NCI-H2029 treated with DMSO at 0.1 percent for 48 hours (cell line): ENCODE measurements at places on chromosomes 11 and 22.

DNA sequence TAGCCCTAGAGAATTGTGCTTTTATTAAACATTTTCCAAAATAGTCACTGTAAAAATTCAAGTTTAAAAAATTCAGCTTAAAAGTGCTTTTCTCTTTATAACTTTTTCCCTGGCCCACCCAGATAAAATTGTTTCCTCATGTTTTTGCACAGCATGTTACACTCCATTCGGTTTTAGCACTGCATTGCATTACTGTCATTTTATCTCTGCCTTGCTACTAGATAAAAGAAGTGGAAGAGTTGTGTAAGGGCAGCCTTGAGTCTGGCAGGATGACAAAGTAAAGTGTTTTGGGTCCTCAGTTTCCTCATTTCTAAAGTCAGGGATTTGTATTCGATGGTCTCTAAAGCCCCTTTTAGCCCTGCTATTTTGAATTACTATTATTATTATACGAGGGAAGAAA lies 99.8 kb downstream of the ATM start:
- no peak for DNase-seq

DNA sequence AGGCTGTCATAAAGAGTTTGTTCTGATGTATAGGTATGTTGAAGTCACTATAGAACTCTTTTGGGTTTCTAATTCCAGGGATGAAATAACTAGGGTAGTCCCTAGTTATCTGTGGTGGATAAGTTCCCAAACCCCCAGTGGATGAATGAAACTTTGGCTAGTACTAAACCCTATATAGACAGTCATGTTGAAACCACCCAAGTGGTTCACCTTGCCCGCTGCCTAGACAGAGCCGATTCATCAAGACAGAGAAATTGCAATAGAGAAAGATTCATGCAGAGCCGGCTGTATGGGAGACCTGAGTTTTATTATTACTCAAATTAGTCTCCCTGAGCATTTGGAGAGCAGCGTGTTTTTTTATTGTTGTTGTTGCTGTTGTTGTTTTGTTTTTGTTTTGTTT lies 23.8 kb upstream of the NUCB2 start:
- DNase-seq: no peak

GRCh38 chr22:33302049-33302545 lies 243.9 kb upstream of the SYN3 start:
- DNase-seq: peak; percentile 31

DNA sequence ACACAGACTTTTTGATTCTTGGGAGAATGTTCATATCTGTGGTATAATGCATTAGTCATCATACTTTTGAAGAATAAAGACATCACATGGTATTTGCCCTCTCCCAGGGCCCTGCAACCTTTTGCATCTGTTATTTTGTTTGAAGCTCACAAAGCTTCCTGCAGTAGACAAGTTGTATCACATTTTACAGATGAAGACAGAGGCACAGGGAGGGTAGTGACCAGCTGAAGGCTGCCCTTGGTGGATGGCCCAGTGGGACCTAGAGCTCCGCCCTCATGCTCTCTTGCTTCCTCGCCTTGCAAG lies 66.4 kb downstream of the UBASH3B start:
- no peak for DNase-seq

GRCh38 chr22:22930571-22931556 lies 43.2 kb downstream of the IGLL5 start:
- no peak for DNase-seq

DNA sequence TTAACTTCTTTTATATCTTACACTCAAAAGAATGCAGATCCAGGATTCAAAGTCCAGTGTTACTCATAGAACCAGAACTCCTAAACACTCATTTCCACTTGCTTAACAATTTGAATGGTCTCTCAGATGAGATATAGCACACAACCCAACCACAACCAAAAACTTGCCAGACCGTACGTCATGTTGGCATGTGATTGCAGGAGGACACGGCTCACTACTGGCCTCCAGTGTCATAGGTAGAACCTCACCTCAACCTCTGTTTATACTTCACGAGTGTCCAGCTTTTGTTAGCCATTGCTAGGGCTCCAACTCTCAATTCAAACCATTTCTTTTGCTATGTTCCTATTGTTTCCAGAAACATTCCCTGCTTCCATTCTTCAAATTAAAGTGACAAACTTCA lies 58.5 kb upstream of the PDGFD start:
- no peak for DNase-seq

DNA sequence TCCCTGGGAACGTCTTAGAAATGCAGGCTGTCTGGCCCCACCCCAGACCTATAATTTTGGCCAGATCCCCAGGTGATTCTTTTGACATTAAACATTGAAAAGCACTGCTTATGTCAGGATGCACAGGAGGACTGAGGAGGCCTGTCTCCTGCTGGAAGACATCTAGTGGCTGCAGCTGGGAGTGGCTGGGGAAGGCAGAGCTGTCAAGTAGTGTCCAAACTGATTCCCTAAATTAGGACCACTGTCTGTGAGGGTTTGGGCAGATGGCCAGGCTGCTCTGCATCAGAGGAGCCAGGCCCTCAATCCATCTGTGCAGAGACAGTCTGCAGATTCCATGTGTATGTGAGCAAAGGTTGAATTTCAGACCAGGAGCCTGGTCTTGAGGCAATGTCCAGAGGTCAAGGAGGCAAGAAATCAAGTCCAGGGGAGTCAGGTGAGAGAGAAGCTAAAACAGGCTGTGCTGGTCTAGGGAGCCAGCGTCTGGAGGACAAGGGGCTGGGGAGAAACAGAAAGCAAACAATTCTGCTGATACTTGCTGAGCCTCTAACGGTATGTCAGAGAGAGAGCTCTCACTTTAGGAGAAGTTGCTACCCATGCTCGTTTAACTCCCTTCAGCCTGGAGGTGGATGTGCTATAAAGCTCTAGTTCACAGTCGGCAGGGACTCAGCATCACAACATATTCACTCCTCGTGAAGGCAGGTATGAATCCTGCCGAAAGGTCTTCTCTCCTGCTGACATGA lies 15.3 kb upstream of the SYTL2 start:
- DNase-seq: no peak

- DNase-seq: no peak
Observed at GRCh38 chr11:111452146-111452545, 60.0 kb downstream of the BTG4 start.

GRCh38 chr11:115284773-115285172 lies 219.4 kb downstream of the CADM1 start:
- no peak for DNase-seq

DNA sequence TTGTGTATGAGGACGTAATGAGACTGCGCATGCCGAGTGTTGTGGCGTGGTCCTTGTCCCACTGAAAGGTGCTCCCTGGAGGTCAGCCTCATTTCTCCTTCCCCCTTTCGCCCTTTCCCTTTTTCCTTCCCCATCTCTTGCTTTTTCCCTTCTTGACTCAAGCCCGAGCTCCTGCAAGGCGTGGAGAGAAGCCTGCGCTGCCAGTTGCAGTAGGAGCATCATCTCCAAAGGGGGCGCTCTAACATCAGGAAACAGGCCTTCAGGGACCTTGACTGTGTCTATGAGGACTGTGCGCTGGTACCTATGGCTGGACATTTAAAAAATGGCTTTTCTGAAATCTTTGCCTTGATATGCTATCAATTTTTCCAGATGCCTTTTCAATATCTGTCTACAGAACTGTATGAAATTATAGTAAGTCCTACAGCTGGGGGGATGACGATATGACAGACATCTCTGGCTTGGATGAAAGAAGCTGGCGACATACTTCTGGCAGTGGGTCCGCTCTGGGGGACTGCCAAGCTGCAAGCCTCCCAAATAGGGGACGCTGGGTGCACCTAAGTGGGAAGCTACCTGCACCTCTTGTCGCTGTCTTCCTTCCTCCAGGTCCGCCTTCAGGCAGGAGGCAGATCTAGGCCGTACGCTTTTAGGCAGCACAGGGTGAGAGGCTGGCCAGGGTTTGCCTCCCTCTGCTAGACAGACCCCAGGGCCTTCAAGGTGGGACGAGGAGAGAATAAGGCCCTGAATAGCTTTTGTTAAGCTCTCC lies 96.5 kb downstream of the NXPE2 start:
- peak; percentile 60 for DNase-seq
